ENCODE measurements at places on chromosomes 6 and 20.

GRCh38 chr20:47606983-47607613 is 105.4 kb downstream of the NCOA3 start:
- no peak for DNase-seq

- DNase-seq = no peak
Observed at GRCh38 chr6:18533793-18534192, 146.6 kb downstream of the RNF144B start.

DNA sequence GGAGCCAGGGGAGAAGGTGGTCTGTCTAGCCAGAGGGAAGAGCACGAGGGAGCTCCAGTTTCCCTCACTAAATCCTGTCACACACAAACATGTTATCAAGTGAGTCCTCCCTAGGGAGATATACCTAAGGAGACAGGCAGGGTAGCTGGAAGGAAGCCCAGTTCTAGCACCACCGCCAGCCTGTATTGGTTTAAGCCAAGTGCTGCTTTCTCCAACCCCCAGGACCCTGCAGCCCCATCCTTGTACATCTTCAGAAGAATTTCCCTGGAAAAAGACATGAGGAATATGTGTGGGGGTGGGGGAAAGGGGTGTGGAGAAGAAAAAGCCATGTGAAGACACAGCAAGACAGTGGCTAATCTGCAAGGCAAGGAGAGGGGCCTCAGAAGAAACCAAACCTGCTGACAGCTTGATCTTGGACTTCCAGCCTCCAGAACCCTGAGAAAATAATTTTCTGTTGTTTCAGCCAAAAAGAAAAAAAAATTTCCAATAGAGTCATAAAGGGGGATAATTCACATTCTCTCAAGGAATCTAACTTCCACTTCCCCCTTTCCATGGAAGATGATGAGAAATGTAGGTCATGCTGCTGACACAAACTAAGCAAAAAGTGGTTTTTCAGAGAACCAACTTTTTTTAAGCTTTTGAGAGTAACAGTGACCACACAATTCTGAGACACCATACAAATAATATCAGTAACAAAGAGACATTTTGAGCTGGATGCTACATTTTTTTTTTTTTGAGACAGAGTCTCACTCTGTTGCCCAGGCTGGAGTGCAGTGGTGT is 103.2 kb upstream of the PRDM1 start:
- no peak for DNase-seq

- DNase-seq = no peak
Observed at GRCh38 chr6:132466952-132467351, 46.0 kb downstream of the STX7 start.

DNA sequence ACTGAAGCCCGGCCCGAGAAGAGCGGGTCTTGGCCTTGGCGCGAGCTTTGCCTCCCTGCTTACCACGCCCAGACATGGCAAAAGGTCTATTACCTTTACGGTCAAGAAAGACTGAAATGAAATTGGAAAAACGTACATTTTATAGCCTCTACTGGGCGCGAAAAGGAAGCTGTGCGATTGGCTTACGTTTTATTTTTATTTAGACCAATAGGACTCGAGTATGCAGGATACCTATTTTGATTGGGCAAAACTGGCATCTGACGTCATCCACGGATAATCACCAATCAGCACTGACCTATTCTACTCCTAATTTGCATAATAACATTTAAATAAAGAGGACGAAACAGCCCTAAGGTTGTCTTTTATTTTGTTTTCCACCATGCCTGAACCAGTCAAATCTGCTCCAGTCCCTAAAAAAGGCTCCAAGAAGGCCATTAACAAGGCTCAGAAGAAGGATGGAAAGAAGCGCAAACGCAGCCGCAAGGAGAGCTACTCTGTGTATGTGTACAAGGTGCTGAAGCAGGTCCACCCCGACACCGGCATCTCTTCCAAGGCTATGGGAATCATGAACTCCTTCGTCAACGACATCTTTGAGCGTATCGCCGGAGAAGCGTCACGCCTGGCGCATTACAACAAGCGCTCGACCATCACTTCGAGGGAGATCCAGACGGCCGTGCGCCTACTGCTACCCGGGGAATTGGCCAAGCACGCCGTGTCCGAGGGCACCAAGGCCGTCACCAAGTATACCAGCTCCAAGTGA is 97.4 kb downstream of the OR2B2 start:
- DNase-seq = peak; percentile 96

- DNase-seq = no peak
Observed at GRCh38 chr6:41344876-41345275, 9.5 kb downstream of the NCR2 start.

DNA sequence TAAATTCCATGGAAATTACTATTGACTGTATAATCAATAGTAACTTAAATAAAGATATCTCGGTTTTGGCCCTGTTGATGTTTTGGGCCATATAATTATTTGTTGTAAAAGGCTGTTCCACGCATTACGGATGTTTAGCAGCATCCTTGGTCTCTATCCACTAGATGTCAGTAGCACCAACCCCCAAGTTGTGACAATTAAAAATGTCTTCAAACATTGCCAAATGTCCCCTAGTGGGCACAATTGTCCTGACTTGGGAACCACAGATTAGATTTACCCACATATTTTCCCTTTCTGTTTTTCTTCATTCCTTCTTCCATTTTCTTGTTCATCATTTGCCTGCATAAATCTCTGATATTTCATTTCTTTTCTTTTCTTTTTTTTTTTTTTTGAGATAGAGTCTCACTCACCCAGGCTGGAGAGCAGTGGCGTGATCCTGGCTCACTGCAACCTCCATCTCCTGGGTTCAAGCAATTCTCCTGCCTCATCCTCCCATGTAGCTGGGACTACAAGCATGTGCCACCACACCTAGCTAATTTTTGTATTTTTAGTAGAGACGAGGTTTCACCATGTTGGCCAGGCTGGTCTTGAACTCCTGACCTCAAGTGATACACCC is 13.6 kb upstream of the WFDC8 start:
- DNase-seq = peak; percentile 37

DNA sequence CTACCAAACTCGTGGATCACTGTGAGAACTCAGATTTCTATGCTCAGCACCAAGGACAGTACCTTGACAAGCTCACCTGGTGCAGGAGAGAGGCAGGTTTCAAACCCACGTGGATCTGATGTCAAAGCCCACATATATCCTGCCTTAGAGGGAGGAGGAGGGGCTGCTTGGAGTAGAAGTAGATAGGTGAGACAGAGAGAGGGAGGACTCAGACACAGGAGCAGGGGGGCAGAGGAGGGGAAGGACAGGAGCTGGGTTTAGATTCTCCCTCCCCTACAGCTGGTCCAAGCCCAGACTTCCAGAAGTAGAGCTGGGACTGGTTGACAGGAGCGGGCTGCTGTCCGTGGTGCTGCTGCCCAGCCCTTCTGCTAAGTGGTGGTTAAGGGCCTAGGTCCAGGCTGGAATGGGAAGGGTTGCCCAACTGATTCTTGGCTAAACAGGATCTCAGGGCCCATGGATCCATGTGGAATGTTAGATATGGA is 77.5 kb downstream of the CDH22 start:
- peak; percentile 9 for DNase-seq

DNA sequence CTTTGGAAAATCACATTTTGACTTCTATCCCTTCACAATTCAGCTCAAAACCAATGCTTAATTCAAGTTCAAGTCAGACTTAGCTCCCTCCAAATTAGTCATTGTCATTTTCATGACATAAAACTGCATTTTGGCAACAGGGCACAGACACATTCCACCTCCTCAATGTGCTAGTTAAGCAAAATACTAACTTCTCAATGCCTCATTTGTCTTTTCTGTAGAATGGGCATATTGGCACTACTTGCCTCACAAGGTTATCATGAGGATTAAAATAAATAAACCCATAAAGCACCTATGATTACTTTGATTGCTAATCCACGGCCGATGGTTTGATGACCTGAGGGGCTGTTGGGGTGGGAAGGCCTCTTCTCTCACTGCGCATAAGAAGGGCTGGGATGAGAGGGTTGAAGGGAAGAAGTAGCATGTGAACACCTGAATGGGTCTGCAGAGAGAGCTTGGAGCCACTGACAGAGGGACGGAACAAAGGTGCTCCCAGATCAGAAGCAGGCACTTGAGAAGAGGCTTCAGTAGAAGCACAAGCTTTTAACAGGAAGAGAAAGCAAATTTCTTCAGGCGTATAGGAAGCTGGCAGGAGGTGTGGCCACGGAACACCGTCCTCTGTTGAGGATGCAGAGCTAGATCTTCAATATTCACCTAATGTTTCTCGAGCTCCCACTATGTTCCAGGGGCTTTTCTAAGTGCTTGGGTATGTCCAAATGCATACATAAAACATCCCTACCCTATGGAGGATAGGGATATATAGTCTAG is 11.7 kb upstream of the TBC1D7 start:
- no peak for DNase-seq

- no peak for DNase-seq
Observed at GRCh38 chr20:5662769-5663168, 87.4 kb upstream of the SHLD1 start.

DNA sequence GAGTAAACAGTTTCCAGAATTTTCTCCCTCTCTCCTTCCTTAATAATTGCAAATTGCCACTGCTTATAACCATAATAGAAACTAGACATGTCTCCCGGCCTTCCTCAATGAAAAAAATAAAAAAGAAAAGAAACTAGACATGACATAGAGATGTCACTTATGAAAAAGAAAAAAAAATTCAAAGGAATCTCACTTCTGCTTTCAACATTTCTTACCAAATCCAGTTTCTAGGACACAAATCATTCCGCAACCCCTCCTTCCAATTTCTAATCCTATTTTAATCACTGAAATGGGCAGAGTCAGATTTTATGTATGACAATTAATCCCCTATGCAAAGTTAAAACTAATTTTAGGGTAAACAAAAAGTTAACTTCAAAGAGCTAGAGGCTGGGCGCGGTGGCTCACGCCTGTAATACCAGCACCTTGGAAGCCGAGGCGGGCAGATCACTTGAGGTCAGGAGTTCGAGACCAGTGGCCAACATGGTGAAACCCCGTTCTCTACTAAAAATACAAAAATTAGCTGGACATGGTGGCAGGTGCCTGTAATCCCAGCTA is 40.1 kb upstream of the EEF1A1 start:
- no peak for DNase-seq

DNA sequence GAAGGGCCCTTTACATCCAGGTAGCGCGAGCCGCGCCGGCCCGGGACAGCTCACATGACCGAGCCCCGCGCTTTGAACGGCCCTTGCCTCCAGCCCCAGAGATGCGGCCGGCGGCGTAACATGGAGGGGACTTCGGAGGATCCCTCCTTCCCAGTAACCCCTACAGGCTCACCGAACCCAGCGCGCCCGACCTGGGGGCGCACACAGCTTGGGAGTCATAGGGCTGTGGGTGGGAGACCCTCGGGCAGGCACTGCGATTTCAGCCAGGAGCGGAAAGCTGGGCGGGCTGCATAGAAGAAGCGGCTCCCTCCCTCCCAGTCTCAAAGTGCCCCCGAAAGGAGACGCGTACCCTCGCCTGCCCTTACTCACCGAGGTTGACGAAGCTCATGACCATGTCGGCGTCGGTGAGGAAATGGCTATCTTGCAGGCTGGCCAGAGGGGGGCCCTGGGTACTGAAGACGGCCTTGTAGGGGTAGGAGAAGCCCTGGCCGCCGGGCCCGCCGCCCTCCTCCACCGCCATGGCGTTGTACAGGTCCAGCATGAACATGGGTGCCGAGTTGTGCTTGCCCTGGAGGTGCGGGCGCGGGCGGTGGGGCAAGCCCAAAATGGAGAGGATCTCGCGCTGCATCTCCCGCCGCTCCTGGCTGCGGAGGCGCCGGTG is 975 bp downstream of the BMP7 start:
- DNase-seq = no peak

DNA sequence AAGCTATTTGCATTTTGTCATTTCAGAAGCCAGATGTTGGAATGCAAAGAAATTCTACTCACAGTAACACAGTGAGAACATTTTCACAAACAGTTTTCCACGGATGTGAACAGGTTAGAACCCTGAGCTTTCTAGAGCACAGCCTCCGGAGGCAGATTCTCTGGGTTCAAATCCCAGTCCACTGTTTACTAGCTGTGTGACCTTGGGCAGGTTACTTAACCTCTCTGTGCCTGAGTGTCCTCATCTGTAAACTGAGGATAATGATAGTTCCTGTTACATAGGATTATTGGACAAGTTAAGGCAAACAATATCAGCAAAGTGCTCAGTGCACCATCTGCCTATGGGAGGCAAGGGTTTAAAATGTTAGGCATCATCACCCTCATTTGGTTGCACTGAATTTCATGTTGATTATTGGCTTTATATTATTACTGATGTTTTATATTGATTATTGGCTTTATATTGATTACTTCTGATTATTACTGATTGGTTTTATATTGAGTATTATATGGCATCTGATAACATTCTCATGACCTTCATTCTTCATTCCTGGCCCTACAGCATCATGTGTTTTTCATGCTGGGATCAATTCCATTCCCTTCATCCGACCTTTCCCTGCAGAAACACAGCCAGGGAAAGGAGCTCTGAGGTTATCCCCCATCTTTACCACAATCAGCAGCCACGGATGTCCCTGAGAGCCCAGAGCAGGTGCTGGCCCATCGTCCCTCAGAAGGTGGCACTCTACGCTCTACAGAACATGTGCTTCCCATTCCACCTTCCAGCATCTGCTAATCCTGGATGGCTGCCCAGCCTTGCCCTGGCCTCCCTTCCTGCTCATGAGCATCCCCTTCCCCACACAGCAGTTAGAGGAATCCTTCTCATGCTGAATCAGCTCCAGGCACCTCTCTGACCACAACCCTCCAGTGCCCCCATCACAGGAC is 283.1 kb downstream of the PREX1 start:
- DNase-seq = peak; percentile 3

DNA sequence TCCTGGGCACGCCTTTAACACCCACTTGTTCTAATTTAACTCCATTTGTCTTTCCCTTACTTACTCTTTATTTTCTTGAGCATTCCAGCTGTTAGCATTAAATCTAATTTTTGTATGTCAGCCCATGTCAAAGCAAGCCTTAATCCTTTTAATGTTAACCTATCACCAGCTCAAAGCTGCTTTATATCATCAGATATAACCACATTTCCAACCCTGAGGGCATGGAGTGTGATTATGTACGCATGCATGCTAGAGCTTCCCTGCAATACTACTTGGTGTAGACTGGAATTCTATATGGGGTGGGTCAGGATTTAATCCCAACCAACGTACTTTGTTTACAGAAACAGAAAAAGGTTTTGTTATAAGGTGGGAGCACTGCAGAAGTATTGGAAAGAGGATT is 139.4 kb upstream of the HMGN3 start:
- DNase-seq = no peak

- DNase-seq = no peak
Observed at GRCh38 chr6:16921399-16922110, 160.3 kb upstream of the ATXN1 start.

DNA sequence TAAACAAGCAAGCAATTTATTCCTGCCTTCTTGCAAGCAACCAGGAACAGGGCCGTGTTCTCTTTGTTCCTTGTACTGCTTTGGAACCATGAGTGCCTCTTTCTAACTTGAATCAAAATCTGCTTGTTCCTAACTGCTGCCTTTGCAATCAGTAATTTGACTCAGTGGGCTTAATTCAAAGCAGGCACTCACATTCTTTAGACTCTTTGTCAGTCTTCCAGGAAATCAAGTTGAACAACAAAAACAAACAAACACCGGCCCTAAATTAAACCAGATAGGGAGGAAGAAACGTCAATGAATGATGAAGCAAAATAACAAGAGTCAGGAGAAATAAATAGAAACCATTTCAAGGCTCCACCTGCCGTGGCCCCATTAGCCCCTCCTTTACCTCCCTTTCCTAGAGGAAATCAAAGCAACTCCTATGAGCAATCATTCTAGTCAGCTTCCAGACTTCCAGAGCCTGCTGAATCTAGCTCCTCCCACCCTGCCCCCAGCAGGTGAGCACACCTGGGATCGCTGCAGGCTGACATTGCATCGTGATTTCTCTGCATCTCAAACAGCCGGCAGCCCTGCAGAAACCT is 582.2 kb upstream of the FLRT3 start:
- DNase-seq = peak; percentile 3
